SHP77 (cell line): ENCODE measurements at places on chromosomes 11 and 22.

GRCh38 chr22:36452250-36452977 is 29.0 kb downstream of the TXN2 start:
- DNase-seq: no peak

GRCh38 chr11:105361651-105362050 is 222.1 kb upstream of the CARD18 start:
- no peak for DNase-seq

- DNase-seq: no peak
Measured at GRCh38 chr11:122782222-122782621, 56.1 kb upstream of the CRTAM start.

DNA sequence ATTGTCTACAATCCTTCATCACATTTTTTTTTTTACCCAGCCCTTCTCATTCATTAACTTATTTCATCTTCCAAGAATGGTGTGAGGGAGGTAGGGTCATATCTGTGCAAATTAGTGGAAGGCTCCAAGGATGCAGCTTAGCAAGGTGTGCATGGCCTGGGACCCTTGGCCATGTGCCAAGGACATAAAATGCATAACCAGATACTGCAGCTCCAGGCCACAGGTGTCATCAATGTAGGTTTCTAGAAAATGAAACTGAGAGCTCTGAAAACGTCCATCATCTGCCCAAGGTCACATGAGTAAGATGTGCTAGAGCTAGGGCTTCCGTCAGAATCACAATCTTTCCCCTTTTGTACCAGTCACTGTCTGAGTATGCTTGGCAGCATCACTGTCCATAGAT is 29.8 kb downstream of the ANKK1 start:
- DNase-seq: no peak

GRCh38 chr11:130278151-130278550 is 36.6 kb downstream of the ZBTB44 start:
- no peak for DNase-seq
